ENCODE measurements at places on chromosomes 12 and 14.

DNA sequence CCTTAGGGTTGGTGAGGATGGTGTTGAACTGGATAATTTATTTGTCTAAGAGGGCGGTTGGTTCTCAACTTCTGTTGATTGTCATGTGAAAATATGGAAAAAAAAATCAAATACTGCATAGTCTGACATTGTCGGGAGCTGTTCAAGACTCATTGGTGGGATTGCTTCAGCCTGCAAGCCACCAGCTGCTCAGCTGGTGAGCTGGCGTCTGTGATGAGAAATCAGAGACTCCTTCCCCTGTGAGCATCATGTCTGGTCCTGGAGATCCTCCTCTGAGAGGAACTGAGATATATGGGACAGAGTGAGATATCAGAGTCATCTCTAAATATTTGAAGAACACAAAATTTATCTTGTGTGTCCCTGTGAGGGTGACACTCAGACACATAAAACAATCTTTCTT, 49.9 kb downstream of the TRIM9 start:
- DNase-seq: peak; percentile 69

DNA sequence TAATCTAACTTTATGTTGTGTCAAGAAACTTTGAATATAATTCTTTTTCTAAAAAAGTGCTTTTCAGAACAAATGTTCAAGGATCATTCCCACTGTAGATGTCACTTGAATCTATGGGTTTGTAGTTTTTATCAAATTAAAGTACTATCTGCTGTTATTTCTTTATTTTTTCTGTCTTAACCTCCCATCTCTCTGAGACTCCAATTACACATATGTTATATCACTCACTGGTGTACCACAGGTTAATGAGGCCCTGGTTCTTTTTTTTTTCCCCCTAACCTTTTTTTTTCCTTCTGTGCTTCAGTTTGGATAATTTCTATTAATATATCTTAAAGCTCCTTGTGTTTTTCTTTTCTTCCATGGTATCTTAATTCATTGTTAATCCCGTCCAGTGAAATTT, 279.9 kb upstream of the RGS6 start:
- no peak for DNase-seq

- DNase-seq: no peak
Observed at GRCh38 chr12:73547421-73547820, 990.2 kb upstream of the ATXN7L3B start.

- no peak for DNase-seq
Observed at GRCh38 chr12:93174473-93174872, 203.3 kb upstream of the NUDT4 start.

DNA sequence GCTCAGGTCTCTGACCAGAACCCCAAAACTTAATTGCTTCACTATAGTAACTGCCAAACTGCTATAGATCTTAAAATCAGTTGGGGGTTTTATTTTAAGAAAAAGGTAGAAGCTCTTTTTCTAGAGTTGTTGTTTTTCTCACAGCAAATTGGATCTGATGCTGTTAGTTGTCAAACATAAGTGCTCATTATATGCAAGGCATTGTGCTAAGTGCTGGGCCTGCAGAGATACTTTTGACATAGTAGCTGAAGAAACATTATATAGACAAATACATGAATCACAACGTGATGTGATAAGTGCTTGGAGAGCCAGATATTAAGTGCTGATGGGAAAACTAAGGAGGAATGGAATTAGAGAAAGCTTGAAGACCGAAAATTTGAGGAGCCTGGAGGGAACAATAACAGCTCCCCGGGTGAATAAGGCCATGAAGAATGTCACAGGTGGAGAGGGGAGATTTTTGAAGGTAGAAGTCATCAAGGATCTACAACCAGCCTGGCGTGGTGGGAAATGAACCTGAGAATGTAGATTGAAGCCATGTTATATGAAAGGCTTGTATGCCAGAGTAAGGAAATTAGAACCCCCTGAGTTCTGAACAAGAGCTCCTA, 126.5 kb downstream of the DYRK2 start:
- DNase-seq: no peak

DNA sequence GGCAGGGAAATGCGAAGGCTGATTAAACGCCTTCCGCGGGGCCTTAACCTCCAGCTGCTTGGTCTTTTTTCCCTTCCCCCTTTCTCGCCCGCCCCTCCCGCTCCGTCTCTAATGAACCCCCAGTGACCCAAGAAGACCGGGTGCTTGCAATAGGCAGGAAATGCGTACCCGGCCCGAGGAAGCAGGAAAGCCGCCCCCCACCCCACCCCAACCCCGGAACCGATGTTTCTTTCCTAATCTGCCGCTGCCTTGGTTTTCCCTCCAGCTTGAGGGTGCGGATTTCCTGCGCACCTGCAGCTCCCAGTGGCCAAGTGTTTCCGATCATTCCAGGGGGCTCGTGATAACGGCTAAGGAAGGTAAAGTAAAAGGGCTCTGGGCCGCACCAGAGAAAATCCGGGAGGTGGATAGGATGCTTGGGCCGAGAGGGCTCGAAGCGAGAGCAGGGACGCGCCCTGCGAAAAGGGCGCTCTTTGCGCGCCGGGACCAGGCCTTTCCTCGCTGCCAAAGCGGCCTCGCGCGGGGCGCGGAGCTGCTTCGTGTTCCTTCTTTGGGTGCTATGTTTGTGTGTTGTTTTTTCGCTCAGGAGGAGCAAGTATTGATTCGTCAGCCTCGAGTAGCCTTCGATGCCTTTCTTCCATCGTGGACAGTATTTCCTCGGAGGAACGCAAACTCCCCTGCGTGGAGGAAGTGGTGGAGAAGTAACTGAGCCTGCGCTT, 983 bp downstream of the MYF6 start:
- peak; percentile 78 for DNase-seq

DNA sequence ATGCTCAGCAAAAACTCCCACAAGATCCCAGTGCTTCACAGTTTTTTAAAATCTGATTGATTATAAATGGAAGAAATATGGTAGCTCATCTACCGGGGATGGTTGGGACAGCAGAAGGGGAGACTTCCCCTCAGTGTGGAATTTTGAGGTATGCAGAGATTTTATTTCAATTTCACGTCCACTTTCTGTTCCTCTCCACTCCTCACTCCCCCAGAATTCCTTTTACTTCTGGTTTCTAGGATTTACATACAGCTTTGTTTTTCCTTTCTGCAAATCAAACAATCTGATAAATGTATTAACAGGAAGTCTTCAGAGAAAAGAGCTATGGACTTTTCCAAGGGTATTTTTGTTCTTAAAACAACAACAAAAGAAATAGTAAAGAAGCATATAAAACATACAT, 181.5 kb upstream of the ARHGAP5 start:
- DNase-seq: no peak

DNA sequence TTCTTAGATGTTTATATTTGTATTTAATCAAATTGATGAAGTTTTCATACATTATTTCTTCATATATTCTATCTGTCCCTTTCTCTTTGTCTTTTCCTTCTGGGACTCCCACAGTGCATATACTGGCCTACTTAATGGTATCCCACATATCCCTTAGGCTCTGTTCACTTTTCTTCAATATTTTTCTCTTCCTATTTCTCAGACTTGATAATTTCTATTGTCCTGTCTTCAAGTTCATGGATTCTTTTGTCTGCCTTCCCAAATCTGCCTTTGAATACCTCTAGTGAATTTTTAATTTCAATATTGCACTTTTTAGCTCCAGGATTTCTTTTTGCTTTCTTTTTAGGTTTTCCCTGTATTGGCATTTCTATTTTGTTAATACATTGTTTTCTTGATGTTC, 33.4 kb downstream of the IFT81 start:
- DNase-seq: no peak

GRCh38 chr12:25250744-25251730, at the start of gene KRAS:
Gene KRAS (minus strand): TSS chr12:25250929.
- peak; percentile 98 for DNase-seq

DNA sequence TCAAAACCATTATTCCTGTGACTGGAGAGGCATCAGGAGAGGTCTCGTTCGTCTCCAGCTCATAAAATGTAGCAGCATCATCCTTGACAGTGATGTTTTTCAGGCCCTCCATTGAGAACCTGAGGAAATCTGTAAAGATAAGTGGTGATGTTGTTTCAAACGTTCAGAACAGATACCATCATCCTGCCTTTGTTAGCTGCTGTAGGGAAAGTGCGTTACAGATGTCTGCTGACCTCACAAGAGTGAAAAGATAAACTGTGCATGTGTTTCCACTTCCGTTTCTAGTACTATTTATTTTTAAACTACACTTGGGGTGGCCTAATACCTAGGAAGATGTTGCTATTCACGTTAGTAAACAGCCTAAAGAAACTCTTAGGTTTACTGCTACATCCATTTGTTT, 28.4 kb downstream of the BCL2L14 start:
- DNase-seq: no peak

DNA sequence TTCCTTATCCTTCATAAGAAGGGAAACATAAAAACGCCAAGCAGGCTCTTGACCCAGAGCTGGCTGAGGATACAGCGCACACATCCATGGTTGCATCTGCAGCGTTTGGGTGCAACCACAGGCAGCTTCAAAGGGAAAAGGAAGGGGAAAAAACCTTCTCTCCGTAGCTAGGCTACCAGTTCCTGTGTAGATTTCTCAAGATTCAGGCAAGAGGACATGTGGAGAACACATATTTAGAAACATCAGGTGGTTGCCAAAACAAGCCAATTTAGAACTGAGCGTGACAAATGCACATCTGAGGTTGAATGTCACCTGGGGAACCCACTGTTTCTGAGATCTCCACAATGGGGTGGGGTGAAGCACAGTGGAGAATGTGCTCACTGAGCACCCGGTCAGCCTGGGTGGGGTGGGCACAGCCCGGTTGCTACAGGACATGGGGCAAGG, 78.3 kb upstream of the BDKRB2 start:
- no peak for DNase-seq

DNA sequence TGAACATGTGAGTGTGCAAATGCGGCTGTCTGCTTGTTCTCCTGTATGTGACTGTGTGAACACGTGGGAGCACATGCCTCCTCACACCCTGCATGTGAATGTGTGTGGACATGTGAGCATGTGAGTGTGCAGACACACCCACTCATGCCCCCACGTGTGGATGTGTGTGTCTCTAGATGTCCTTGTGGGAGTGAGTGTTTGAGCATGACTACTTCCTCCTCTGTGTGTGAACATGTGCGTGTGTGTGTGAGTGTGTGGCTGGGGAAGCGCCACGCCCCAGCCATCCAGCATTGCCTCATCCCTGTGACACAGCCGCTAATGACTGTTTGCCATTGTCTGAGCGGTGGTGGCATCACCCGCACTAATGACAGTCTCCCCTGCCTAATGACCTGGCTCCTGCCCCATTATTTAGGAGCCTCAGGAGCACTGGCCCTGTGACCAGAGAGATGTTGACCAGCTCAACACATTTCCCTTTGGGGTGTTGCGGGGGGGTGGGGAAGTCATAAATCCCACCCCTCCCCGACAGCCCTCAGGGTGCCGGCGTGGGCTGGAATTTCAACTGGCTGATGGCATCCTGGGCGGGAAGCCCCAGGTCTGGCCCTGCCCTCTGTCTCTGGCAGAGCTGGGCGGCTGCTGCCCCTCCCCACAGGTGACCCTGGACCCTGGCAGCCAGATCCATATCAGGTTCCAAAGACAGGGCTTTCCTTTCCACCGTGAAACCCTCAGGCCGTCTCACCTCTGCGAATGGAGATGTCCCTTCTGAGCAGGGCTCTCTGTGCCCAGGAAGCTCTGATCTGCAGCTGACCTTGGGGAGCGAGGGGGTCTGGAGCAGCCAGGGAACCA, 11.5 kb upstream of the KRT80 start:
- peak; percentile 50 for DNase-seq

- DNase-seq: peak; percentile 55
Observed at GRCh38 chr12:132327336-132328171, 1.8 kb downstream of the GALNT9 start.

DNA sequence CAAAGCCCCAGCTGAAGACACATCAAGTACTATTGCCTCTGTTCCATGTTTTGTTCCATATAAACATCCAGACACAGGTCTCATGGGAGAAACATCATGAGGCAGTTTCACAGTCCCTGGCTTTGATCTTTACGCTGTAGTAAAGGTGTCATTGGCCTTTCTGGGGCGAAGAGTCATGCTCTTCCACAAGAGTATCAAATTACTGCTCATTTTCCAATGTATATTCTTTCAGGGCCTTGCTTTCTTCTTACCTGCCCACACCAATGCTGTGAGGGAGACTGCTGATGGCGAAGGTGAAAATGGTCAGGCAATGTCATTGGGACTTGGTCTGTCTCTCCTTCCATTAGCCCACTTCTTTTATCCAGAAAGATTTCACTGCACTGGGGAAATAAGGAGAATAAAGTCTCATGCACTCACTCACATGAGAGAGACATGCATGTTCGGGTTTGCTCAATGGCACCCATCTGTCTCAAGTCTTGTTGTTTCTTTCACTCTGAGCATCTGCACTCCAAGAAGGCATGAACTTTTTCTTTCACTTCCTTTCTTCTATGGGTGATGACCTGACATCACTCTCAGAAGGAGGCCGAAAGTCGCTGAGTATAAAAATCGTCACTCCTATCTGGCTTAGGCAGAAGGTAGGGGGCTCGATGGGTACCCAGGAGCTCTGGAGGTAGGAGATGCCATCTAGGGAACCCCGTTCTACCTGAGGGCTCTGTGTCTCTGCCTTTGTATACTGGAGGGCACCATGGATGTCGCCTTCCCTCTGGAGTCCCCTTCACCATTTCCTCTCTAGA, 1.3 kb upstream of the JDP2 start:
- no peak for DNase-seq

DNA sequence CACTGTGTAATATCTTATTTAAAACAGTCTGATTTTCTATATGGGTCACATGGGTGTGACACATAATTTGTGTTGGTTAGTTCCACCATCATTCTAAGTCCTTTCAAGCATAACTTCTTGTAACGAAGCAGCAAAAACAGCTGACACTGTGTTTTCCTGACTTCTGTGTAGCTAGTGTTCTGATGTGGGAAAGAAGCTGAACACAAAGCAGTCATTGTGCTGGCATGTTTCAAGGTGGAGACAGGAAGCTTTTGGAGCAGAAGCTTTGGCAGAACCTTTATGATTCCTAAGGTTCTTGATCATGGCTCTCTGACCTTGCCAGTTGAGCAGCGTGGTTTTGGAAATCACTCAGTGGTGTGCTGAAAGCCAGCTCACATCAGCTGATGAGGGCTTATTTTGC, 351.7 kb upstream of the MDGA2 start:
- DNase-seq: no peak

- no peak for DNase-seq
Observed at GRCh38 chr12:49893753-49894750, 9.6 kb downstream of the FAIM2 start.

Measured in myocyte (in vitro differentiated cells).